Cortex of kidney (tissue), 1 donor: ENCODE measurements at places on chromosomes 5 and 9.

DNA sequence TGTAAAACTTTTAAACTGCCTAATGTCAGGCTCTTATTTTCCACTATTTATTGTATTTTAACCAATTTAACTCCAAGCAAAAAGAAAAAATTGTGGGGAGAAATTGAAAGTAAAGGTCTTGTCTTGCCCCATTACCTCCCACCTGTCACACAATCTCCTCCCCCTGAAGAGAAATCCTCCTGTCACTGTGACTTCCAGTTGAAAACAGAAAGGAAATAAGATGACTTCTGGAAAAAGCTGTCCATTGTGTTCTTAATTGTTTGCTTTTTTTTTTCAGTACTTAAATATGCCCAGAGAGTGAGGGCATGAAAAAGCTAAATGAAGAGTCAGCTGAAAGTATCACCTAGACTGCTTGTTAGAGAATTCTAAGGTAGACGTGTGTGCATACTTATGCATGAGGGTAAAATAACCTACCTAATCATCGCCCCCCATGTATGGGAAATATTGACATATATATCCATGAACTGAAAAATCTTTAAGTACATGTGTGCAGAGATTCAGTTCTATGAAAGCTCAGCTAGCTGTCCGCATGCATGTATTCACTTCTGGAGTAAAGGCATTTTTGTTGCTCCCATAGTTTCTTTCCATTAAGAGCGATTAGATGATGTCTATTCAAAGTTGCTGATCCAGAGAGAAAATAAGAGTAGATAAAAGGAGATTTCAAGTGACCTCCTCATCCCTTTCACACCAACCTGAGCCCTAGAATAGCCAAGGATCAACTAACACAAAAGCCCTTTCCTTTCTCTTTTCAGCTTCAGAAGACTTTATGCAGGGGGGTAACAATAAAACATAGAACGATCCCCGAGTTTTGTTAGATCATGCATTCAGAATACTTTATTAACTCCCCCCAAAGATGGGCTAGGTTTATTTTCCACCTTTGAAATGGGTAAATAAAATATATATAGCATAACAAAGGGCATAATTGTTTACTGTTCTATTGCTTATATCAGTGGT, 5.3 kb downstream of the NR2F1-AS1 start:
- no peak for DNase-seq

GRCh38 chr9:95511952-95512708, 4.6 kb downstream of the PTCH1 start:
- DNase-seq = no peak

- DNase-seq = no peak
These were observed 73.5 kb downstream of the SLF1 start for GRCh38 chr5:94691949-94692348.

- no peak for DNase-seq
These were observed 20.9 kb upstream of the BNIP1 start for GRCh38 chr5:173123416-173123815.

DNA sequence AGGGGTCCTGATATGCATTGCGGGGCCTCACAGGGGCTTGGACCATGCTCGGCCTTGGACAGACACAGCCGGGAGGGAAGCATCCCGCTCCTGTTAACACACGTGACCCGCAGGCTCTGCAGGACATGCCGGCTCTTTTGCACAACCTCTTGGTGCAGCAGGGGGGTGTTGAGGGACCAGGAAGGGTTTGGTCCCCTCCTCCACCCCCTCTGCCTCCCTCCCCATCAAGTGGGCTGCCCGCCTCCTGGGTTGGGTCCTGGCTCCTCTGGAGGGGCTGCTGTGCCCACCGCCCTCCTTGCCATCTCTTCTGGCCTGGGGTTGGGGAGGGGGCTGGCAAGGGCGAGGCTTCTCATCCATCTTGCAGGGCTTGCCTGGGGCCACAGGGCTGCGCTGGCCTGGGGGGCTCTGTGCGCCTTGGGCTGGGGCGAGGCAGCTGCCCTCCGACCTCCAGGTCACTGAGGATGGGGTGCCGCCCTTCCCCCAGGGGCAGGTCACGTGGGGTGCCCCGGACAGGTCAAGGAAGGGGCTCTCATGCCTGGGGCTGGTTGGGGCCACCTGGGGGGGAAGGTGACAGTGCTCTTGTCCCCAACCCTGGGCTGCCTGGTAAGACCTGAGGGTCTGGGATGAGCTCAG, 16.8 kb upstream of the SLC9A3 start:
- DNase-seq = no peak

GRCh38 chr9:121434969-121435368, 64.7 kb downstream of the GGTA1 start:
- DNase-seq = no peak
